Activated CD4-positive, alpha-beta T cell treated with anti-CD3 and anti-CD28 coated beads for 36 hours (primary cell): ENCODE measurements at places on chromosomes 4 and X.

- H3K36me3 ChIP-seq: peaks cover 9% of the 10 kb centered on the region
- H3K4me1 ChIP-seq: peaks cover 17% of the 10 kb centered on the region
- no peak for DNase-seq
- H3K27me3 ChIP-seq: no peaks in the 10 kb centered on the region
- H3K27ac ChIP-seq: peak overlapping the region; percentile 42
- no peak overlapping the region for H3K4me3 ChIP-seq
Observed at GRCh38 chrX:77668391-77669237, 117.4 kb downstream of the ATRX start.

- H3K4me3 ChIP-seq: no peak overlapping the region
- H3K4me1 ChIP-seq: no peaks in the 10 kb centered on the region
- H3K36me3 ChIP-seq: no peaks in the 10 kb centered on the region
- no peak overlapping the region for H3K27ac ChIP-seq
Observed at GRCh38 chrX:7028246-7028645, 119.3 kb upstream of the STS start.

DNA sequence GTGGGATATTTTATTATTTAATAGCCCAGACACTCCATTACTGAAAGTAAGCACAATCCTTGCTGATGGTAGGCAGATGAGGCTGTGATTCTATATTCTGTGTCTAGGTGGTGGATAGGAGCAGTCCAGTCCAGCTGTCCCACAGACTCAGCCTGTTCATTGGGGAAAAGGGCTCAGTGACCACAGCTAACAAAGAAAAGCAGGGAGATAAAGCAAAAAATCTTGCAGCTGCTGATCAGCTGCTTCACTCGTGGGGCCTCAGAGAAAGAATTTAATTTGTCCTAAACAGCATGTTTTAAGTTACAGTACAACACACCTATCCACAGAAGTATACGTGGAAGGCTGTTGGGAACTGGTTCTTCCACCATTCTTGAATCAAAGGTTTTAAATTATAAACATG lies 40.7 kb upstream of the ANK2 start:
- H3K27me3 ChIP-seq: peaks cover 3% of the 10 kb centered on the region
- no peaks in the 10 kb centered on the region for H3K36me3 ChIP-seq
- no peak overlapping the region for H3K27ac ChIP-seq
- no peaks in the 10 kb centered on the region for H3K4me1 ChIP-seq
- H3K4me3 ChIP-seq: no peak overlapping the region

GRCh38 chr4:154366956-154367355 lies 124.6 kb downstream of the DCHS2 start:
- H3K36me3 ChIP-seq: no peaks in the 10 kb centered on the region
- DNase-seq: no peak
- no peak overlapping the region for H3K4me3 ChIP-seq
- H3K27ac ChIP-seq: no peak overlapping the region
- H3K4me1 ChIP-seq: peaks cover 12% of the 10 kb centered on the region

DNA sequence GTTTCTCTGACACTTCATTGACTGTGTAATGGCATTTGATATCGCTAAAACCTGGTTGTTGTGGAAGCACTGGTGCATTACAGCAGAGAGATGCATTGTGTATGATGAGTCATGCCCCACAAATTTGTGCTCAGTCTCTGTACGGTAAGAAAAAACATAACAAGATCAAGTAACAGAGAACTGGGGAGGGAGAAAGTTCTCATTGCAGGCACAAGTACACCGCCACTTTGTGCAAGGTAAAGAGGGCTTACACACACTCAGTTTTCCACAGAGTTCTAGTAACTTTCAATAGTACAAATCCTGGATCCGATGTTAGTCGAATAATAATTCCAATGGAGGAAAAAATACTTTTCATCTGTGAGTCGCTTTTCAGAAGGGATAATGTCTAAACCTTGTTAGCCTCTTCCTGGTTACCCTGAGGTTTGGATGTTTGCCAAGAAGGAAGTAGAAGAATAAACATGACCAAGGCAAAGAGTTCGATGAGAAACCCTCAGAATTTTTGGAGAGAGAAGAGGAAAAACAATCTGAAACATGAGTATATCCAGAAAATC lies 512.5 kb upstream of the SLIT2 start:
- no peak overlapping the region for H3K4me3 ChIP-seq
- H3K36me3 ChIP-seq: no peaks in the 10 kb centered on the region
- no peak overlapping the region for H3K27ac ChIP-seq
- no peaks in the 10 kb centered on the region for H3K27me3 ChIP-seq
- no peaks in the 10 kb centered on the region for H3K4me1 ChIP-seq
- no peak for DNase-seq
